ENCODE measurements at places on chromosomes 2 and 18.

GRCh38 chr2:24761866-24762265 is 31.3 kb downstream of the PTRHD1 start:
- DNase-seq: no peak

GRCh38 chr18:12968115-12968514 is 20.3 kb downstream of the SEH1L start:
- DNase-seq: no peak

GRCh38 chr2:192978395-192978794 is 783.7 kb upstream of the TMEFF2 start:
- no peak for DNase-seq

- no peak for DNase-seq
These were observed 51.6 kb downstream of the SPP2 start for GRCh38 chr2:234102112-234102511.

DNA sequence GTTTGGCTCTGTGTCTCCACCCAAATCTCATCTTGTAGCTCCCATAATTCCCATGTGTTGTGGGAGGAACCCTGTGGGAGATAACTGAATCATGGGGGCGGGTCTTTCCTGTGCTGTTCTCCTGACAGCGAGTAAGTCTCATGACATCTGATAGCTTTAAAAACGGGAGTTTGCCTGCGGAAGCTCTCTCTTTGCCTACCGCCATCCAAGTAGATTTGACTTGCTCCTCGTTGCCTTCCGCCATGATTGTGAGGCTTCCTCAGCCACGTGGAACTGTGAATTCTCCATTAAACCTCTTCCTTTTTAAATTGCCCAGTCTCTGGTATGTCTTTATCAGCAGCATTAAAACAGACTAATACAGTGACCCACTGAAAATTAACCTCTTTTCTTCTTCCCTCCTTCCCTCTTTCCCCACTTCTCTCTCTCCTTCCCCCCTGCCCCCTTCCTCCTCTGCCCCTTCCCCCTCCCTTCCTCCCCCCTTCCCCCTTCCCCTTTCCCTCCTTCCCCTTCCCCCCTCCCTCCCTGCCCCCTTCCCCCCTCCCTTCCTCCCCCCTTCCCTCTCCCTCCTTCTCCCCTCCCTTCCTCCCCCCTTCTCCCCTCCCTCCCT is 818.8 kb downstream of the SLC4A3 start:
- no peak for DNase-seq

GRCh38 chr2:69253611-69254301 is 133.3 kb downstream of the GFPT1 start:
- no peak for DNase-seq

DNA sequence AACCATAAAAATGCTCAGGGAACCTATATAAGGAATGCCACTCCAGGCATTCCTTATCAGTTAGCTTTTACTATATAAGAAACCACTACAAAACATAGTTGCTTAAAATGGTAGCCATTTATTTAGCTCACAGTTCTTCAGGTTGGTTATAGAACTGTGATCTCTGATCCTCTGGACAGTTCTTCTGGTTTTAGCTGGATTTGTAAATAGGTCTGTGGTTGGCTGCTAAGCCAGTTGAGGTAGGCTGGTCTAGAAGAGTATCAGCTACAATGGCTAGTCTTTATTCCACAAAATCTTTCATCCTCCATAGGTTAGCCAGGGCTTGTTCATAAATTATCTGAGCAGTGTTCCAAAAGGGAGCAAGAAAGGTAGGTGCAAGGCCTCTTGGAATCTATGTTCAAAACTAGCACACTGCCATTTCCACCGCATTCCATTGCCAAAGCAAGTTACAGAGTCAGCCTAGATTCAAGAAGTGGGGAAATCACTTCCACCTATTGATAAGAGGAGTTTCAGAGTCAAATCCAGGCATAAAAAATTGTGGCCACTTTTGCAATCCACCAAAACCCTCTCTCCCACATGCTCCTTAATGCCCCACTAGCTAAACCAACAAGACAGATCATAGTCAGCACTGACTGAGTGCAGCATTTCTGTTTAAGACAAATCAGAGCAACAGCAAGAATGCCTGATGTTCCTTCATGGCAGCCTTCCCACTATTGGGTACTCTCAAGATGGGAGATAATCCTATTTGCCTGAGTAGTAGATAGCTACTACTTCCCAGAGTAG is 146.4 kb downstream of the IRS1 start:
- no peak for DNase-seq

- no peak for DNase-seq
These were observed 43.3 kb downstream of the NBAS start for GRCh38 chr2:15517793-15518192.

DNA sequence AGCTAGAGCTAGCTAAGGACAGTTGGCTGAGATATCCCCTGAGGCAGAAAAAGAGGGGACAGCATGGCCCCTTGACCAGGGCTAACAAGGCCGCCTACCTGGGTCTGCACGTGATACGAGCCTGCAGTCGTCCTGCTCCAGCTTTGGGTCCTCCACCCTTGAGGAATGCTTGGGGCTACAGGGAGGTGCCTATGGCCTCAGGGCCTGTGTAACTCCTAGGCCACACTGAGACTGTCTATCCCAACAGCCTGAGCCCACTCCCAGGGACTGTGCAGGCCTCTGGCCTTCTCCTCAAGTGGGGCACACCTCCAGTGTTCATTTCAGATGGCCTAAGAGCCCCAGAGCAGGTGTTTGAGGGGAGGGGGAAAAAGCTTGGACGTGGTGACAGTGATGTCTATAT is 136.7 kb upstream of the SATB2 start:
- no peak for DNase-seq

- DNase-seq: no peak
These were observed 49.6 kb downstream of the GALNT14 start for GRCh38 chr2:31088504-31089195.

DNA sequence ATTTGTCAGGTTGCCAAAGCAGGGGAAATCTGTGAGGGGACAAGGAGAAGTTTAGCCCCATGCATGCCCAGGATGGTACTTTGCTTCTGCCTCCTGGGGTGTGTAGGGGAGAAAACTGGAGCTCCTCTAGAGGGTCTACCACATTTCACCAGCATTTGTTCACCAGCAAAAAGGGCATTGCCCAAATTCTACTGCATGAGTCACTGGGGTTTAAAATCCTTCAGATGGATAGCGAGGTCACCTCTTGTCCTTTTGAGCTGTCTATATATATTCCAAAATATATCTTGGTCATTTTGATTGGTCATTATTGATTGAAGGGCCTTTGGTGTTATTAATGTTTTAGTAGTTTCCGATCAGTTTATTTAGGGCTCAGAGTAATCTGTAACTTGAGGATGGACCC is 18.7 kb downstream of the FHOD3 start:
- no peak for DNase-seq

DNA sequence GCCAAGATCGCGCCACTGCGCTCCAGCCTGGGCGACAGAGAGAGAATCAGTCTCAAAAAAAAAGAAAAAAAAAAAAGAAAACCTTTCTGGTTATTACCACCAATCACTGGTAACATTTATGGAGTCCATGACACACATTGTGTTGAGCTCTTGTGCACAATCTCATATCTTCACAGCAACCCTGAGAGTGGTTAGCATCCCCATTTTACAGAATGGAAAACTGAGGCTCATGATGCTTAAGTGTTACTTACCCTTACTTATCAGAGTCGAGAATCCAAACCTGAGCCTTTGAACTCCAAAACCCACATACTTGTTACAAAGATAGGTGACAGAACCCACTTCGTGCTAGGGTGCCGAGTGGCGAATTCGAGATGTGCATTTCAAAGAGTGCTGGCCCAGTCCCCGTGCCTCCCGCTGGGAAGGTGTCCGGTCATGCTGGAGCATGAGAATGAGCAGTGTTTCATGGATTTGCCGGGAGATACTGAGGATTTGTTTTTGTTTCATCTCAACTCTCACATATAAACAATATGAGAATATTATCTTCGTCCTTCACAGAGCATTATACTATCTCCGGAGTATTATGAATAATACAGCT is 50.9 kb downstream of the CYP27C1 start:
- no peak for DNase-seq

- DNase-seq: no peak
These were observed 17.9 kb downstream of the ANTXR1 start for GRCh38 chr2:69030800-69031428.

DNA sequence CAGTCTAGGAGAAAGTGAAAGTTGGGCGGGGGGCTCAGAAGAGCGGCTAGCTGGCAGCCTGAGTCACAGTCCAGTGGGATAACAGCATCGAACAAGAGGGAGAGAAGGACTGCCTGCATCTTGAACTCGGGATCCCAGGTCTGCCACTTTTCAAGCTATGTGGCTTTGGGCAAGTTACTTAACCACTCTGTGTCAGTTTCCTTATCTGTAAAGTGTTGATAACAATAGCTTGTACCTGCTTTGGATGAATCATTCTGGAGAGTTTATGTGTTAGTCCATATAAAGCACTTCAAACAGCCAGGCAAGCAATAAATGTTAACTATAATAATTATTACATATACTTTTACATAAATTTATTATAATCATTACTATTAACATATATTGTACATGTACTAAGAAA is 4.6 kb downstream of the DYSF start:
- DNase-seq: no peak

GRCh38 chr2:85116207-85116606 is 17.0 kb upstream of the TCF7L1 start:
- DNase-seq: no peak

DNA sequence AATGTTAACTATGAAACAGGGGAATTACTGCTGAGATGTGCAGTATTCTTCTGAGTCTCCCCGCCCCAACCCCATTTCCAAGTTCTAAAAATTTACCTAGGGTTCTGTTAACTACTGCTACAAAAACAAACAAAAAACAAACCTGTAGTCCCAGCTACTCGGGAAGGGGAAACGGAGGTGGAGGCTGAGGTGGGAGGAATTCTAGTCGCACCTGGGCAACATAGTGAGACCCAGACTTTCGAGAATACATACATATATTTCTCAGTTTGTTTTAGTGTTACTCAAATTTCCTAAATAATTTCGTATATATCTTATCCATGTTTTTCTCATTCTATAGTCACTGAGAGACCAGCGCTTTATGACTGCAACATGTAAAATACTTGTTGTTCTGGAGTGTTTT is 989 bp downstream of the STAM2 start:
- DNase-seq: no peak

- no peak for DNase-seq
These were observed 120.0 kb upstream of the MAPRE2 start for GRCh38 chr18:34921226-34921625.
